ENCODE measurements at places on chromosomes 11 and 22.

DNA sequence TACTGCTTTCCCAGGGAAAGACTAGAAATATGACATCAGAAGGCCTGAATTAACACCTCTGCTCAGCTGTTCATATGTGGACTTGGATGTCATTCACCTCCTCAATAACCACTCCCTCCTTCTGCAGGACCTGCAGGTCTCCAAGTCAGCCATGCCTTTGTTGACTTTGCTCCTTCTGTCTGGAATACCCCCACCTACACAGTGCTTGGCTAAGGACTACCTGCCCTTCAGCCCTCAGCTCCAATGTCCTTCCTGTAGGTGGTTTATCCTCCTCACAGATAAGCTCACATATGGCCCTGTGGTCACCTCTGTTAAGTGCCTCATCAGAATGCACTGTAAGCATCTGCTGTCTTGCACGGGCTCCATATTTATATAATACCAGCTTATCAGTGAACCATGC is 26.4 kb upstream of the FAT3 start:
- no peak for DNase-seq

- DNase-seq, result no peak
Measured at GRCh38 chr22:27424319-27424718, 377.2 kb downstream of the MN1 start.

DNA sequence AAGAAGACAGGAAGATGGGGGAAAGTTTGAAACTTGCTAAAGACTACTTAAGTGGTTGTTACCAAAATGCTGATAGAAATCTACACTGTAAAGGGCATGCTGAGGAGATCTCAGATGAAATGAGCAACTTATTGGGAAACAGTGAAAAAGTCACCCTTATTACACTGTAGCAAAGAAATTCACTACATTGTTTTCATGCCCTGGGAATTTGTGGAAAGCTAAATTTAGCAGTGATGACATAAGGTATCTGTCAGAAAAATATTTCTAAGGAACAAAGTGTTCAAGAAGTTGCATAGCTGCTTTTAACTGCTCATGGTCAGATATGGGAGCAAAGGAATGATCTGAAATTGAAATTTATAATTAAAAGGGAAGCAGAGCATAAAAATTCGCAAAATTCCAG is 702.4 kb upstream of the LRRC4C start:
- no peak for DNase-seq

- no peak for DNase-seq
Measured at GRCh38 chr22:17802822-17803221, 28.6 kb upstream of the BID start.

DNA sequence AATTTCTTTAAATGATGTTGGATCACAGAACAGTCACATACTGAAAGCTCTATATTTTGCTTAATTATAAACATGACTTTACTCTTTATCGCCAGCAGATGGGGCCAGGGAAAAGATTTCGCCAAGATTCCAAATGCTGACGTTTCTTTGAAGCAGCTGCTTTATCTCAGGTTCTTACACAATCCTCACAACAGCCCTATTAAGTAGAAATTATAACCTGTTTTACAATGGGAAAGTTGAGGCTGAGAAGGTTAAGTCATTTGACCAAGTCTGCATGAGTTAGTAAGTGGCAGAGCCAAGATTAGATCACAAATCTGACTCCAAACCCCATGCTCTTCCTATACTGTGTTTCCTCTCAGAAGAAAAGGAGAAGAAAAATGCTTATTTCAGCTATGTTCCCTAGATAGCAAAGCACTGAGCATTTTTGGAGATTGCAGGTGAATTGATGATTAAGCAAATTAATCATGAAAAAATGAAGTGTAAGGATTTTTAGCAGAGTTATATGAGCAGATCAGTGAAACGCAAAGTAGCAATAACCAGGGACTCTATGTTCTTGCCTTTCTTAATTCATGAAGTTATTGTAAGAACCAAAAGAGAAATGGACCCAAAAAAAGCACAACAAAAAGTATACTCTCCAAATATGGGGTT is 79.0 kb downstream of the AASDHPPT start:
- DNase-seq, result no peak

DNA sequence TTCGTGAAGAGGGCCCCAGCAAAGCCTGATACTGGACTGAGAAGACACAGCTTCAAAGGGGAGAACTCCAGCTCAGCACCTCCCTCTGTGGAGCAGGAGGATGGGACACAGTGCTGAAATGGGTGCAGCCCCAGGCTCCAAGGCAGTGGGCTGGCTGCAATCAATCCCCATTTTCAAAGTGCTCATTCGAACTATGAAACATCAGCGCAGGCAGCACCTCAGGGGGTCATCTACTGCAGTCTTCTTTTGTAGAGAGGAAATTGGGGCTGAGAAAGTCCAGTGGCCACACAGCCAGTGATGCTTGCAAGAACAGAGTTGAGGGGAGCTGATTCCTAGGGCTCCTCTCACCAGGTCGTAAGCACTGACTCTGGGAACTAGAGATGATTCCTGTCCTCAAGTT is 25.1 kb downstream of the OPCML start:
- DNase-seq, result no peak

DNA sequence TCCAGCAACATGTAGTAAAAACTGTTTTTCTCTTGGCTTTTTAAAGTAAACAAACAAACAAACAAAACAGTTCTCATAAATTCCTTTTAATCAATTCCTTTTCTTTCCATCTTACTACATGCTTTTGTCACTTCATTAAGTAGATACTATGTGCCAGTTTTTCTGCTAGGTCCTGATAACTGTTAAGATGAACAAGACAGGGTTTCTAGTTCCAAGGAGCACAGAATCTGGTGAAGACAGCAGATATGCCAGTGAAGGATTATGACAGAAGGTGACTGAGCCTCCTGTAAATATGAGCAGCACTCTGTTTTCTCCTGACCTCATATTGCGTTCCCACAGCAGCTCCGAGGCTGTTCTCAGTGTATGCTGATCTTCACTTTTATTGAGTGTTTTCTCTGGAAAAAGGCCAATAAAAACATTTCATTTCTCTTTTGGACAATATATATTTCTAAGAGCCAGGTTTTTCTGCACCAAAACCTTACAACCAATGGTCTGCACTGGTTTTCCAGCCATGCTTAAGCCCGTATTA is 45.8 kb downstream of the HEPHL1 start:
- DNase-seq, result no peak

DNA sequence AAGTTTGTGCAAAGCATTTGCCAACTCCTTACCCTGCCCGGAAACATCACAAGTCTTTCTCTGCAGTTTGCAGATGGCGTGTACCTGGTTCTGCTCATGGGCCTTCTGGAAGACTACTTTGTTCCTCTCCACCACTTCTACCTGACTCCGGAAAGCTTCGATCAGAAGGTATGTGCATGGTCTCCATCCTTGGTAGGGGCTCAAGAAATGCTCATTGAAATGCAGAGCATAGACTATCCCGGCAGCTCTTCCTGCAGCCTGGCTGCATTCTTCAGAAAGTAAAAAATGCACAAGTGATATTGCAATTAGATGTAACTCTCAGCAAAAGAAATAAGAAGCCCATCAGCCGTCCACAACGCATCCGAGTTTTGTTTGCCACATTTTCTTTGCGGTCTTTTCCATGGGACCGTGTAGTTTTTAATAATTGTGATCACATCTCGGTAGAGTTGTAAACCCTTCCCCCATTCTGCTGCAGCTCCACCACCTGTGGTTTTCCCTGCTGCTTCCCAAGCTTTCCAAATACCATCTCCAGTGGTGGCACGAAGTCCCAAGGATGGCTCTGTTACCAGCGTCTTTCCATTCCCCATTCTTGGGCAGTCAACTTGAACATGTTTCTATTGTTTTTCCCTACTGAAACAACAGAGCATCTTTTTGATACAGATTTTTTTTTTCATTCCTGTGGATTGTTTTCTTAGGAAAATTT is 22.7 kb upstream of the PARVG start:
- DNase-seq, result no peak

DNA sequence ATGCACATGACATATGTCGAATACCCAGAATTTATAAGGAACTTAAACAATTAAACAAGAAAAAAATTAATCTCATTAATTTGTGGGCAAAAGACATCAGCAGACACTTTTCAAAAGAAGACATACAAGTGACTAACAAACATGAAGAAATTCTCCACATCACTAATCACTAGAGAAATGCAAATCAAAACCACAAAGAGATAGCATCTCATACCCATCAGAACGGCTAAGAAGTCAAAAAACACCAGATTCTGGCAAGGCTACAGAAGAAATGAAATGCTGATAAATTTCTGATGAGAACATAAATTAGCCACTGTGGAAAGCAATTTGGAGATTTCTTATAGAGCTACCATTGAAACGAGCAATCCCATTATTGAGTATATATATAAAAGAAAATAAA is 210.6 kb upstream of the LUZP2 start:
- no peak for DNase-seq

GRCh38 chr11:45805305-45806071 is 539 bp downstream of the SLC35C1 start:
- no peak for DNase-seq

- peak; percentile 17 for DNase-seq
Measured at GRCh38 chr11:9138612-9139579, 47.5 kb upstream of the SCUBE2 start.

DNA sequence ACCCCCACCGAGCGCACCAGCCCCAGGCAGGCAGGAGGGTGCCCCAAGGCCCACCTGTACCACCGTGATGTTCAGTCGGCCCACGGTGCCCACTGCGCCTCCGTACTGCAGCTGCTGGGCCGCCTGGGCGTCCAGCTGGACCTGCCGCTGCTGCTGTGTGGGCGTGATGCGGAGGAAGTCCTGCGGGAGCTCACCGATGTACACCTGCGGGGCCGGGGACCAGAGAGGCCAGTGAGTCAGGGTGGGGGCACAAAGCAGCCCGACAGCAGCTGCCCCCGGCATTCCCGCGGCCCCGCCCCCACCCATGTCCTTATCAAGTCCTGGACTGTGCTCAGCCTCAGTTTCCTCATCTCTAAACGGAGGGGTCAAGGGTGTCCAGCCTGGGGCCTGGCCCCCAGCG is 13.8 kb downstream of the TOLLIP start:
- no peak for DNase-seq

GRCh38 chr11:116044520-116044919 is 540.3 kb upstream of the CADM1 start:
- no peak for DNase-seq

DNA sequence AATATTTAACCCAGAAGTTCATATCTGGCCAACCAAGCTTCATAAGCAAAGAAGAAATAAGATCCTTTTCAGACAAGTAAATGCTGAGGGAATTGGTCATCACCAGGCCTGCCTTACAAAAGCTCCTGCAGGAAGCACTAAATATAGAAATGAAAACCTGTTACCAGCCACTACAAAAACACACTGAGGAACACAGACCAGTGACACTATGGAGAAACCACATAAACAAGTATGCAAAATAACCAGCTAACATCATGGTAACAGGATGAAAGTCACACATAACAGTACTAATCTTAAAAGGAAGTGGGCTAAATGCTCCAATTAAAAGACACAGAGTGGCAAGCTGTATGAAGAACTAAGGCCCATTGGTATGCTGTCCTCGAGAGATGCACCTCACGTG is 311.4 kb downstream of the DYNC2H1 start:
- DNase-seq, result no peak

DNA sequence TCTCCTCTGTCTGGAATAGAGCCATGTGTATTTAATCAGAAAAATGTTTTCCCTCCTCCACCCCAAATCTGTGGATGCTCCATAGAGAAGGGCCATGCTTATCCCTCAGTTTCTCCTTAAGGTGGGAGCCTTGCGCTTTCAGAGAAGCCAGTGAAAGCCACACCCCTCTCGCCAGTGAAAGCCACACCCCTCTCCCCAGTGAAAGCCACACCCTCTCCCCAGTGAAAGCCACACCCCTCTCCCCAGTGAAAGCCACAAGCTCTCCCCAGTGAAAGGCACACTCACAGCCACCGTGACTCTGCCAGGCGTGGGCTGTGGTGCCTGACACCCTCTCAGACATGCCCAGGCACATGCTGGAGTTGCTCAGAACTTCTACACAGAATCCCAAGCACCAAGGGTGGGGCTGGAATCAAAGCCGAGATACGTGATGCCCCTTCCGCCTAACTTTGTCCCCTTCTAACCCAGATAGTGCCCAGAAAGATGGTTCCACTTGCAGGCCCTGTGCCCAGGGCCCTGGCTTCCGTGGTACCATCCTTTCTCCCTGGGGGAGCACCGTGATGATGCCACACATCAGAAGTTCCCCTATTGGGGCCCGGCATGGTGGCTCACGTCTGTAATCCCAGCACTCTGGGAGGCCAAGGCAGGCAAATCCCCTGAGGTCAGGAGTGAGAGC is 16.5 kb upstream of the PRR5 start:
- DNase-seq, result peak; percentile 80

DNA sequence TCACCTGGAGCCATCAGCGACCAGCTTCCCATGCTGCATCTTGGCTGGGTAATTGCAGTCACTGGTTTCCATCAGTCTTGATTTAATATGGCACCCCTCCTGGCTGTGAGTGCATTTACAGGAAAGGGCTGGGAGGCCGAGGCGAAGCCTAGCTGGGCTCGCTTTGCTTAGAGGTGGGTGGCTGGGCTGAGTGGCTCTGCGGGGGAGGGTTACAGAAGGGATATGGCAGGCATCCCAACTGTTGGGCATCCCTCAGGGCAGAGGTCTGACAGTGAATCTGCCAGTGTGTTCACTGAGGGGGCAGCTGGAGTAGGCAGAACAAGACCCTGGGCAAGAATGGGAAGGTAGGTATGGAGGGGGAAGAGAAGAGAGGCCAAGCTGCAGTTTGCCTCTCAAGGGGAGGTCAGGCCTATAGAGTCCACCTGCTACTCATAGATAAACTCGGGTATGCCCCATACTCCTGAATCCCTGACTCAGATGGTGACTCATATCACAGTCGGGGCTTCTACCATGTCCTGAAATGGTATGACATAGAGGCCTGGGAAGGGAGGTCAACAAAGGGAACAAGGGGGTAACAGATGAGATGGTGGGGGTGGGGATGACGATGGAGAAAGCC is 77.5 kb upstream of the PHOX2A start:
- no peak for DNase-seq

- no peak for DNase-seq
Measured at GRCh38 chr11:77726524-77726923, 88.9 kb upstream of the CLNS1A start.

DNA sequence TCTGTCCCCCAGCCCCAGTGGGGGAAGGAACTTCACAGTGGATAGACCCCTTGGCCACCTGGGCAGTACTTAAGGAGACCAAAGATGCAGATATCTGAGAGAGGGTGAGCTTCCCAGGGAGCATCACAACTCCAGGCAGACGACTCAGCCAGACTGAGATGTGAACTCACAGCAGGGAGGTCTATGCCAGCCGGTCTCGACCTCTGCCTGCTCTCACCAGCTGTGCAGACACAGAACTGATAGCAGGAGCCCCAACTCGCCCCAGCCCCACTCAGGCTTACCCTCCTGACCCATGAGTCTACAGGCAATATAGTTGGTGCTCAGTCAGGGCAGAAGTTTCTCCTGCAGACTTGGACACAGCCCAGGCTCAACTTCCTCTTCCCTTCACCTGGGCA is 29.7 kb upstream of the ACCSL start:
- DNase-seq, result no peak

DNA sequence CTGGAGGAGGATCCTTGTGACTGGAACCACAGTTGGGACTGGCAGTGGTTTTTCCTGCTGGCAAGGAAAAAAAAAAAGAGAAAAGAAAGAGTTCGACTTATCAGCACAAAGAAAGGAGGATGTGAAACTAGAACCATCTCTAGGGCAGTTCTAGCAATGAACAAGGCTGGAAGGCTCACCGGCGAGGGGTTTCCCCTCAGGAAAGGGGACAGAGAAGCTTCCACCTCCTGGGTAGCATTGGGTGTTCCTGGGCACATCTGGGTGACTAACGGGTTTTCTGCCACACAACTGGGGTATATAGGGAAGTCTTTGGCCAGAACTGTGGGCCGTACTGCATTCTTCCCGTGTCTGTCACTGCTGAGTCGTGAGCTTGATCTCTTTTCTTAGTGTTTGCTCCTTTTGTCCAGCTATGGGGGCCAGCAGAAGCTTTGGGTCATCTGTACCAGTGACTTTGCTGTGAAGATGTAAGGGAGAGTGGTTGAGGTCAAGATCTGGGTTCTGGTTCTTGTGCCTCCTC is 109.4 kb upstream of the OR4B1 start:
- DNase-seq, result peak; percentile 35

Measured in stimulated activated CD4-positive, alpha-beta T cell treated with anti-CD3 and anti-CD28 coated beads, Interleukin-4, amount 100 ng/mL, for 1 hour (primary cell).